Esophagus squamous epithelium (tissue), 5 donors: ENCODE measurements at places on chromosomes 12 and 14.

DNA sequence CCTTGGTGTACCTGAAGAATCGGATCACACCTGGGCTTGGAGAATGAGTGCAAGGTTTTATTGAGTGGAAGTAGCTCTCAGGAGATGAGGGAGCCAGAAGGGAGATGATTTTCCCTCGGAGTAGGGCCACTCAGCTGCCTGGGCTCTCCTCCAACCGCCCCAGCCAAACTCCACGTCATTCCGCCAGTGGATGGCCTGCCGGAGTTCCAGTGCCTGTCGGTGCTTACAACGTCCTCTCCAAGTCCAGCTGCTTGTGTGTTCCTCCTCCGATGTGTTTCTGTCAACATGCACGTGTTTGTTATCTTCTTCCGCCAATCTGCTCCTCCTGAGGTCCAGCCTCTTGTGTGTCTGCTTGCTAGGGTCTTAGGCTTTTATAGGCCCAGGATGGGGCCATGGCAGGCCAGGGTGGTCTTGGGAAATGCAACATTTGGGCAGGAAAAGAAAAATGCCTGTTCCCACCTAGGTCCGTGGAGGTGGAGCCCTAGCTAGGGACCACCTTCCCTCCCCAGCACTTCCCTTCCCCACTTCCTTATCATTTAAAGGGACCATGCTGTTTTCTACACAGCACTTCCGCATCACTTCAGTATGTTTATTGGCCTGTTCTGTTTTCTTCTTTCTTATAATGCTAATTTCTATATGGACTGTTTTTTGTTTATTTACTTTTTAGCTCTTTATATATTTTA is 343.2 kb downstream of the PDZRN4 start:
- DNase-seq = no peak

DNA sequence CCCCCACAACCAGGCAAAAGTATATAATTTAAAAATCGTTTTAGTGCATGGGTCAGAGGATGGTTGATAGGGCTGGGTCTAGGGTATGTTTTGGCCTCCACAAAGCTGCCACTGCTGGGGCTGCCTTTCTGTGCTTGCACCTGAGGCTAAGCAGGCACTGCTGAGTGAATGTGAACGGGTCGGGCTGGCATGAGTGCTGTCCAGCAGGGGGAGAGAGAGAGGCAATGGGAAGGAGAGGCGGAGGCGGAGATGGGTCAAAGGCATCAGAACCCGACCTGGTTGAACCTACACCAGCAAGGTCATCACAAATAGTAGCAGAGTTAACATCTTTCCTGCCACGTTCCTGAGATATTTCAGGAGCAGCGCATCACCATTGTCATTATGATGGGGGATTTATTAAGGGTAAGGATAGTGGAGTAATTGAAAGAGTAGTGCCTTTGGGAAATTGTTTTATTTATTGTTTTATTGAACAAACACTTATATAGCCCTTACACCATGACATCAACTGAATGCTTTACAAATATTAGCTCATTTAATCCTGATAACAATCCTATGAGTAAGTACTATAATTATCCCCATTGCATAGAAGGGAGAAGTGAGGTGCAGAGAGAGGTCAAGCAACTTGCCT is 5.8 kb upstream of the NRXN3 start:
- DNase-seq = no peak

DNA sequence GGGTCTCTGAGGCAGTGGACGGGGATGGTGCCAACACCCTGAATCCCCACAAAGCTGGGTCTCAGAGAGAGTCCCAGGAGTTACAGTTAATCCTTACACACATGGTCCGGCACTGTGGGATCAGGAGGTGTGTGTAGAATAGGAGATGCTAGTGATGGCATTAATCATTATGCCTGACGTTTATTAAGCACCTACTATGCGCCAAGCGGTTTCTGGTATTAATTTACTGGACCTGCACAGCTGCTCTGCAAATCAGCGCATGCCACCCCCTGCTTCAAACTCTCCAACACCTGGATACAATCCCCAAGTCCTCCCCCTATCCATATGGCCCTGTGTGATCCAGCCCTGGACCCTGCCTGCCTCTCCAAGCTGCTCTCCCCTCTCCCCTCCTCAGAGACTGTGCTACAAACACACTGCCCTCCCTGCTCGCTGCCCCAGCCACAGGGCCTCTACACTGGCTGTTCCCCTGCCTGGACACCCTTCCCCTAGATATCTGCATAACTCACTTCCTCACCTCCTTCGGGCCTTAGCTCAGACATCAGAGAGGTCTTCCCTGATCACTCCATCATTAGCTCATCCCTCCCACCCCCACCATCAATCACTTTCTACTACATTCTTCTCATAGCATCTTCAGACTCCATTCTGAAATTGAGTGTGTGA is 86.0 kb downstream of the RFLNA start:
- no peak for DNase-seq

DNA sequence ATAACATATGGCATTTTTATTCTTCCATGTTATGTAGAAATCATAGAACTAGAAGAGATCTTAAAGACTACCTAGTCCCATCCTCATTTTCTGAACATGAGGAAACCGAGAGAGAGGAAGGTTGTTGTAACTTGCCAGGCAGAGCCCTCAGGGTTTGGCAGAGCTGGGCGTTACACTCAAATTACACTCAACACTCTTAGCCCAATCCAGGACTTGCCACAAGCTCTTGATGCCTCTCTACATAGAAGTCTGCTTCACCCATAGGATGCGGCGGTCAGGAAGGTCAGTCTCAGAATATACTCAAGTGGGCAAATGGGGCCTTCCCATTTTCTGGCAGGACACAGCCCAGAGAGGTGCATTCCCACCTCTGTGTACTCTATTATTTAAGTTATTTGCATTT is 208.1 kb downstream of the ZFP36L1 start:
- DNase-seq = no peak

DNA sequence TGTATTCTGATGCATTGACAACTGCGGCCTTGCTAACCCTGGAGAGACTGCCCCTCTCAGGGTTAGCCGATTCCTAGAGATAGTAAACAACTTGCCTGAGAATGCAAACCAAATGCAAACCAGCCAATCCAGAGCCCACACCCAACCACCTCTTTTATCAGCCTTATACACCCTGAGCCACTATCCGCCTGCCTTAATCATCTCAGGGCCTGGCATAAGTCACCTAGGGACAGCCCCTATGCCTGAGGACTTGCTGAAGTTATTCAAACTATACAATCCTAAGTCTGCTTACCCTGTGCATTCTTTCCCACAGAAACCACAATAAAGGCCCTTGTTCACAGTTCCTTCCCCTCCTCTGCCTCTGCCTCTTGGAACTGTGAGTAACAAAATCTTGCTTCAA is 177.2 kb downstream of the KCNA5 start:
- no peak for DNase-seq
